Stimulated activated CD4-positive, alpha-beta T cell treated with anti-CD3 and anti-CD28 coated beads, Interleukin-4, amount 100 ng/mL, for 4 hours (primary cell): ENCODE measurements at places on chromosomes 16 and 17.
A peak's percentile ranks its signal among the peaks of the same experiment; 100 is the strongest.

DNA sequence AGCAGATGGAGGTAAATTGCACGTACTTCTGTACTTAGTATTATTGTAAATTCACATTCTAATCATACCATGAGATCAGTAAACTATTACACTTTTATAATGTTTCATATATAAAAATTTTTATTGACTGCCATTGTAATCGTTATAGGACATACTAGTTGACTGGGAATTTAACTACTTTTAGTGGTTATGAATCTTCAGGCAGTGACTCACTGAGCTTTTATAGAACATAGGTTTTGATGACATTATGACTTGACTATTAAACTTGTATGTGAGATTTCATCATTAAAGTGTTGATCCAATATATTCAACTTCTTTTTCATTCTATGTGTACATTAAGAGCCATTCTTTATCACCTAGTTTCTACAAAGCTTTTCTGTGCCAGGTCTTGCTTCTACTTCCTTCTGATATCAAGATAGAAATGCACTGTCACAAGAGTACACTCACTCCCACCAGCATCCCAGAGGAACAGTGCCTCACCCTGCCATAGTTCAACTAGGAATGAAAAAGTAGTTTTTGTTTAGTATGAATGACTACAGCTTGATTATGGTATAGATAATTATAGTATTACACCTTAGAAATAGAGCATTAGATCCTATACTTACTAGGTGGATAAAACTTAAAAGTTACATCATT, 142.4 kb upstream of the RBL2 start:
- DNase-seq: no peak

- DNase-seq: no peak
These were observed 15.8 kb downstream of the PLCD3 start for GRCh38 chr17:45116434-45117016.

- DNase-seq: no peak
These were observed 3.9 kb upstream of the NLRC5 start for GRCh38 chr16:56985288-56985961.

- no peak for DNase-seq
These were observed 44.8 kb upstream of the FBXO47 start for GRCh38 chr17:39011907-39012468.

DNA sequence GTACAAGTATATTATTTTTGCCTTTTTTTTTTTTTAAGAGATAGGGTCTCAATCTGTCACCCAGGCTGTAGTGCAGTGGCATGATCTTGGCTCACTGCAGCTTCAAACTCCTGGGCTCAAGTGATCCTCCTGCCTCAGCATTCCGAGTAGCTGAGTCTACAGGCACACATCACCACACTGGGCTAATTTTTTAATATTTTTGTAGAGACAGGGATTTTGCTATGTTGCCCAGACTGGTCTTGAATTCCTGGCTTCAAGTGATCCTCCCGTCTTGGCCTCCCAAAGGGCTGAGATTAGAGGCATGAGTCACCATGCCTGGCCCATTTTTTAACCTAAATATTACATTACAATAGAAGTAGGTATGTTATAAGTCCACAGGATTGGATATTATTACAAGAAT, 3.2 kb downstream of the TERB1 start:
- no peak for DNase-seq

DNA sequence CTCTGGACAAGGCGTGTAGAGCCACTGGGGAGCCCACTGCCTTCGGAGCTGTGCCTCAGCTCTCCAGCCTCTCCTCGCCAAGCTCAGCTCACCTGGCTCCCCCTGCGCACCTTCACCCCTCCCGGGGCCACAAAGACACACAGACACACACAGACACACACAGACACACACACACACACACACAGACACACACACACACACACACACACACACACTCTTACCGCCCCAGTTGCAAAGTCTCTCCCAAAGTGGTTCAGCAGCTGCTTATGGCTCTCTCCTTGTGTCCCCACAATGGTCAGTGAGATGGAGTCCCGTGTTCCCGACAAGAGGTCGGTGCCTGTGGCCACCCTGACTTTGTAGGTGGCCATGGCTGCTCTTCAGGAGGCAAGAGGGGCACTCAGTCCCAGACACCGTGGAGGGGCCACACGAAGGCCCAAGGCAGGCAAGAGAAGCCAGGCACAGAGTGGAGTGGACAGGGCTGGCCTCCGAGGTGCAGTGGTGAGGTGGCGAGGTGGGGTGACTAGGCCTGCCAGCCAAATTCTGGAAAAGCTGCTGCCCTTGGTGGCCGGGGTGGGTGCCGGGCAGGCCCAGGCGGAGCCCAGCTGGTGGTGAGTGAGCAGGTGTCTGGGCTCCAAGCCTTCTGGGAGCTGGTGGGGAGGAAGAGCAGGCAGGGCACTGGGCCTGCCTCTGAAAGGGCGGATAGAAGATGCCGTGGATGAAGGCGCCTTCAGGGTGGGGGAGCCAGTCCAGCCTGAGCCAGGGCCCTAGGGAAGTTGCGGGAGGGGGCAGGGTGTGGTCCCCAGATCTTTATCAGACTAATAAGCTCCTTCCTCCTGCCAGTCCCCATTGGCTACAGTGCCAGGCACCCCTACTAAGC, at the start of gene ALOX12B:
ALOX12B (minus strand) TSS at position 642 of the 877 bp plus-strand sequence; CDS start at position 368, 274 bp downstream.
- DNase-seq: no peak

- no peak for DNase-seq
These were observed 63.1 kb downstream of the SHISA9 start for GRCh38 chr16:12964461-12964860.

GRCh38 chr17:77840513-77841165, 117.9 kb upstream of the TNRC6C start:
- no peak for DNase-seq

DNA sequence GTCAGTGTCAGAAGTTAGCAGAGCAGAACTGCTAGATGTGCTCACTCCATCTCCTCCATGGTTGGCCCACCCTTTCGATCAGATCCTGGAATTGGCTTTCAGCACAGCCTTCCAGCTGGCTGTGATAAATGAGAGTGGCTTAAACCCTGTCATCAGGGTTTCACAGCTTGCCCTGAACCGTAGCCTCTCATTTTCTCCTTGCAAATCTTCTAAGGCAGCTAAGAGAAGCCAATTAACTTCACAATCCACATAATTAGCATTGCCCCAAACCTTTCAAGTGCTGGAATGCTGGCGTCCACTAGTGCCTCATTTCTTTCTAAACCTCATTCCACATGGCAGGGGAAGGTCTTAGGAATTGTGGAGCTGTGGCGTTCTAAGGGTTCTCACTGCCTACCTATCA, 21.7 kb downstream of the MILR1 start:
- DNase-seq: no peak

GRCh38 chr16:73025151-73025855, 22.6 kb downstream of the ZFHX3 start:
- DNase-seq: no peak

DNA sequence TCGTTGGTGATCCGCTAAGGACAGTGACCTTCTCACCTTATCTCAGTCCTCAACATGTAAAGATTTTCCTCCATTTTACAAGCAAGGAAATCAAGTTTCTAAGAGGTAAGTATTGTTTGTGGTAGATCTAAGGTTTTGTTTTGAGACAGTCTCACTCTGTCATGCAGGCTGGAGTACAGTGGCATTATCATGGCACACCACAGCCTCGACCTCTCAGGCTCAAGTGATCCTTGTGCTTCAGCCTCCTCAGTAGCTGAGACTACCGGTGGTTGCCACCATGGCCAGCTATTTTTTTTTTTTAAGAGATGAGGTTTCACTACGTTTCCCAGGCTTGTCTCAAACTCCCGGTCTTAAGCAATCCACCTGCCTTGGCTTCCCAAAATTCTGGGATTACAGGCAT, 34.9 kb downstream of the PRKCA start:
- DNase-seq: no peak

GRCh38 chr17:11506635-11507034, 91.6 kb upstream of the DNAH9 start:
- no peak for DNase-seq

DNA sequence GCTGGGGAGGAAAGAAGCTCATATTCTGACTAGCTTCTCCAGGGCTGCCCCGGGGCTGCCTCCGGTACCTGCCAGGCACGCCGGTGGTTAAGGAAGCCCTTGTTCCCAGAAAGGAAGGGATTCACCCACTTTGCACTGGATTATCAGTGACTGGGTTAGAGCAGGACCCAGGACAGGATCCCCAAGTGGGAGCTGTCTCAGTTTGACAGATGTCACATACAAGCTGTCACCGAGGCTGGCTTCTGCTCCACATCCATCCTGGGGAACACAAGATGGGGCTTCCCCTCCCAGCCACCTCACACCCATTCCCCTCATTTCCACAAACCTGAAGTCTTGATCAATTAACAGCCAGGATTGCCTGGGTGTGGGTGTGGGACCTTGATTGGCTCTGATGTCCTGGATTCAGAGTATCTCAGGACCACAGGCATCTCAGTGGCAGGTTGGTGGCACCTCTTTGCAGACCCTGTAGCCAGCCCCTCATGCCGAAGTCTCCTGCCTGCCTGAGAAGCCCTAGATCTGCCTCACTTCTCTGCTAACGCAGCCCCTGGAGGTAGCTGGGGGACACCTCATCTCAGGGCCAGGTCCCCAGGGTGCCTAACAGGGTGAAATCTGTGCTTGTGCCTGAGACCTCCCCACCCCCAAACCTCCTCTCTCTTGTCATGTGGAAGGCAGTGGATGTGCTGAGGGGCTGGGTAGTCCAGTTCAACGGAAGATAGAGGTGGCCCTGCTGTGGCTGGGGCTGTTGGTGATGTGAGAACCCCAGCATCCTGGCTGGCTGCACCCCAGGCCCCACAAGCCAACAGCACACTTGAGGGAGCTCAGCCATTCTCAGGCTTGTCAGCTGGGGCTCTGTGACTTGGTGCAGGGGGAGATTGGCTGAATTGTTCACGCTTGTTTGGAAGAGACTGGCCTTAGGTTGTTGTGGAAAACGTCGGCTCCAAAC, 1.4 kb downstream of the CACNG5 start:
- DNase-seq: no peak

DNA sequence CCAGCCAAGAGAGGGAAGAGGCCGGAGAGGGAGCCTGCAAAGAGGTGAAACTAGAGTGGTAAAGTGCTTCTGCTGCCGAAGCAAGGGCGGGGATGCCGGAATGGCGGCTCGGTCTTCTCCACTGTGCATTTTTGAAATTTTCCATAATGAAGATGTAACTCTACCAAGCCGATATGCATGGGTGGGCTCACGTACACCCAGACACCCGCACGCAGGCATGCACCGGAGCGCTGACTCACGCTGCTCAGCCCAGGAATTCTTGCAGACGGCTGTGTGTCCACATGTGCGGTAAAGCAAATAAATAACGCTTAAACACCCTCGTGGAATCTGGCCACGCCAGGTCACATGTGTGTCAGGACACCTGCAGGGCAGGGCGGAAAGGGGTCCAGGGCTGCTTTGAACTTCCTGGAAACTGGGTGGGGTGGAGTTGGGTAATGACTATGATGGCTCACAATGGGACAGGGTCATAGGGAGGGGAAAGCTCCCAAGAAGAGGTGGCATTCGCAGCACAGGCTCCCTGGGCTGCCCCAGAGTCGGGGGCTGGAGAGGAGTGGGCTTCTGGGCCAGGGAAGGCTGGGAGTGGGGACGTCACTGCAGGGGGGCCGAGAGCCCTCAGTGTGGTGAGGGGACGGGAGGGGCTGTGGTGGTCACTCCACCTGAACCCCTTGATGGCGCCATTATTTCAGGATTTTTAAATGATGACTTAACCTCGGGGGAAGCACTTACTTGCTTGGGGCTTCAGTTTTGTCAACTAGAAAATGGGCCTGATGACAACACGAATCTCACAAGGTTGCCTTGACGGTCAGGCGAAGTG, 265.5 kb downstream of the PARN start:
- DNase-seq: no peak

- DNase-seq: no peak
These were observed 352.4 kb downstream of the C16orf95 start for GRCh38 chr16:86964796-86965241.

GRCh38 chr16:12339686-12340085, 363.2 kb downstream of the SNX29 start:
- no peak for DNase-seq

GRCh38 chr16:84741340-84741830, 41.6 kb downstream of the USP10 start:
- peak; percentile 38 for DNase-seq

- DNase-seq: no peak
These were observed 24.4 kb downstream of the TRIM16 start for GRCh38 chr17:15659663-15660062.

DNA sequence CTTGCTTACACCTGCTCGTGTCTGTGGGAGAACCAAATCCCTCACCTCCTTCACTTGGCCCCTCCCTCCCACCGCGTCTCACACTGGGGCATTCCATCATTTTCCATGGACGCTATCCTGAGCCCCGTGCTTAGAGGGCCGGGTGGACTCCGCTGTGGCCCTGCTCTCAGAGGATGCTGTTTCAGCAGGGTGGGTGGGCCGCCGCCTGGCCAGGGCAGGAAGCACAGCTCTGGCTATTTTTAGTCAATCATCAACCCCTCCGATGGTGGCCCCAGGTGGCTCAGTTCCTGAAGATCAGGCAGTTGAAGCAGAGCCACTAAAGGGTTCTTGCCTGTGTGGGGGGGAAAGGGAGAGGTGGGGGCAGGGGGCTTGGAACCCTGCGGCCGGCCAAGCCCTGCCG, 230.3 kb downstream of the ENGASE start:
- DNase-seq: no peak

- DNase-seq: no peak
These were observed 31.4 kb upstream of the MEAK7 start for GRCh38 chr16:84535851-84536250.

DNA sequence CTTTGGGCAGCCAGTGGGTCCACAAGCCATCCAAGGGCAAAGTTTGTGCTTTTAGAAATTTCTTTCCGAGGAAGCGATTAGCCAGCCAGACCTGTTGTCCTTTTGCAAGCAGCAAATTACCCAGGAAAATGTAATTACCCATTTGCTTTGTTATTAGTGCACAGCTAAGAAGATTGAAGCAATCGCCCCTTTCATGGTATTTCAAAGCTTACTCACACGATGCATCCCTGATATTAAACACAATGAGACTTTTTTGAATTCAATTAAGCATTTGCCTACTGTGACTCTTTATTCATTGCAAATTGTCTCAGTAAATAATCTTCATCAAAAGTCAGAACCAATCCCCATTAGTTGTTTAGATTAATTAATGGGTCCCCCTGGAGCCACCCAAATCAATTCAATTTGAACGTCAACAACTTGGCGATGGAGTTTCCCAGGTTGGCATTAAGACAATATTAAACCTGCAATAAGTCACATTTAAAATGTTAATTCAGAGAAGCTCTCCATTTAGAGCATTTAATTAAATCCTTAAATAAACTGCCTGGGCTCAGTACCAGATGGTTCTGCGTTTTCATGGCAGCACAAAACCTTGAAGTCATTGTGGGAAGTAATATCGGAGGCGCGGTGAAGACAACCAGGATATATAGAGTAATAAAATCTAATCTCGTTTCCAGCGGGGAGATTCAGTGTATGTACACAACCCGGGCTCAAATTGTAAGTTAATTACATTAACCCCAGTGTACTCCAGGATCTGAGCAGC, 366.2 kb upstream of the TNRC6C start:
- DNase-seq: no peak

DNA sequence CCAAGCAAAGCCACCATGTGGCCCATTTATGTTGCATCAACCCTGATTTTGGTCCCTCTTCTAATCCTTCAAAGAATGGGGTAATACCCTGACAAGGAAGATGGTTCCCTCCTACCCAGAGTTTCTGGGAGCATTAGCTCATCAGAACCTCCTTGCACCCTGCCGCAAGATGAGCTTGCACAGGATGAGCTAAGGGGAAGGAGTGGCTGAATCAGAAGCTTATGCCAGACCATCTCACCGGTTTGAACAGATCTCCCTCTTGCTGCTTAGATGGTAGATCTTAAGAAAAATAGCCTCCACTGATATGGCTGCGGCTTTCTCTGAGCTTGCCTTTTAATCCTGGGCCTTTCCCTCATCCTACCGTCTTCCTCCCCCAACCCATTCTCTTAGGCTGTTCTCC, 175.1 kb downstream of the SOX9 start:
- no peak for DNase-seq

- no peak for DNase-seq
These were observed 412.4 kb upstream of the ERCC4 start for GRCh38 chr16:13507530-13507929.
